ENCODE measurements at places on chromosomes 5 and 9.

DNA sequence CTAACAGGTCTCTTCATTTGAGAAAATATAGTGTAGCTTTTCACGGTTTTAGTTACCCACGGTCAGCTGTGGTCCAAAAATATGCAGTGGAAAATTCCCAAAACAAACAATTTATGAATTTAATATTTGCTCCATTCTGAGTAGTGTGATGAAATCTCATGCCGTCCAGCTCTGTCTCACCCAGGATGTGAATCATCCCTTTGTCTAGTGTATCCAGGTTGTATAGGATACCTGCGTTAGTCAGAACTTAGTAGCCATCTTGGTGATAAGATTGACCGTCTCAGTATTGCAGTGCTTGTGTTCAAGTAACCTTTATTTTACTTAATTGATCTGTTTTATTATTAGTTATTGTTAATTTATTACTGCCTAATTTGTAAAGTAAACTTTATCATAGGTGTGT is 41.1 kb downstream of the NDUFS4 start:
- no peak for DNase-seq

DNA sequence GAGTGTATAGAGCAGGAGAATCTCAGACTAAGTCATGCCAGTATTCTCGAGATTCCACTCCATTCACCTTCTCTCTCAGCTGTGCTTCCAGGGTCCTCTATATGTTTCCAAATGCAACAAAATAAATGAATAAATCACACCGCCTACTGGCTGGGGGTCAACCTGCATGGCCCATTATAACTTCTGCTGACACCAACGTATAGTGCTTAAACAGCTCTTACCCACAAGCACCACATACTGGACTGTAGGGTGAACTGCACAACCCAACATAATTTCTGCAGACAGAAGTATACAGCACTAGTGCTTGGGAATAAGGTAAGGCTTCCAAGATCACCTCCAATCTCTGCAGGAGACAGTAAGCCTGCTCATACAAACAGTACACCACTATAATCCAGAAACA is 33.1 kb upstream of the HTR4 start:
- no peak for DNase-seq

GRCh38 chr9:21053851-21054250 is 22.4 kb upstream of the HACD4 start:
- no peak for DNase-seq

- DNase-seq, result no peak
Observed at GRCh38 chr9:14993901-14994554, 83.8 kb upstream of the FREM1 start.

- DNase-seq, result no peak
Observed at GRCh38 chr9:94443032-94443722, 111.7 kb upstream of the PCAT7 start.

GRCh38 chr5:174810796-174811195 is 86.4 kb downstream of the MSX2 start:
- DNase-seq, result no peak

- no peak for DNase-seq
Observed at GRCh38 chr9:93365427-93366118, 85.9 kb upstream of the FAM120A start.

- no peak for DNase-seq
Observed at GRCh38 chr9:34647651-34648050, 1.2 kb downstream of the GALT start.

DNA sequence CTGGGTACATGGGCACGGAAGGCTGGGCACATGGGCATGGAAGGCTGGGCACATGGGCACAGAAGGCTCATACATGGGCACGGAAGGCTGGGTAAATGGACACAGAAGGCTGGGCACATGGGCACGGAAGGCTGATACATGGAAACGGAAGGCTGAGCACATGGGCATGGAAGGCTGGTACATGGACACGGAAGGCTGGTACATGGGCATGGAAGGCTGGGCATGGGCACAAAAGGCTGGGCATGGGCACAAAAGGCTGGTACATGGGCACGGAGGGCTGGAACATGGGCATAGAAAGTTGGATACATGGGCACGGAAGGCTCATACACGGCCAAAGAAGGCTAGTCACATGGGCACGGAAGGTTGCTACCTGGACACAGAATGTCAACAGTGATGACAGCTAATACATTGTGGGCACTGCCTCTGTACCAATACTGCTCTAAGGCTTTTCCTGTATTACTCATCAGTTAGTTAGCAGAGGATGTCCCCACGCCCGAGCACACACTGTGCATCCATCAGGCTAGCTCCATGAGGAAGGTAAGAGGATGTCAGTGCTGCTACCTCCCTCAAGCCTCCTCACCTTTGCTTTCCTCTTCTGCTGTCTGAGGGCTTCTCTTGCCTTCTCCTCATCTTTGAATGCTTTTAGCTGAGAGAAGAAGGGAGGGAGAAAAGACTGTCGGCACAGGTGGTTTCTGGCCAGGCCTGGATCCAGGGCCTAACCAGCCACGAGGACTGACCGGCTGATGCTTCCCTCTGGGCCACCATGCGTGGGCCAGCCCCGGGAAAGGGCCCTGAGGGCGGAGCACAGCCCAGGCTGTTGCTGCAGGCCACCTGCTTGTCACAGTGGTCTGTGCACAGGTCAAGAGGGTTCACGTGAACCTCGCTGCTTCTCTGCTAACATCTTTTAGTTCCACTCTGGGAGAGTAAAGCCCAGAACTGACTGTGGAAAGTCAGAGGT is 14.3 kb downstream of the GPX3 start:
- DNase-seq, result no peak

DNA sequence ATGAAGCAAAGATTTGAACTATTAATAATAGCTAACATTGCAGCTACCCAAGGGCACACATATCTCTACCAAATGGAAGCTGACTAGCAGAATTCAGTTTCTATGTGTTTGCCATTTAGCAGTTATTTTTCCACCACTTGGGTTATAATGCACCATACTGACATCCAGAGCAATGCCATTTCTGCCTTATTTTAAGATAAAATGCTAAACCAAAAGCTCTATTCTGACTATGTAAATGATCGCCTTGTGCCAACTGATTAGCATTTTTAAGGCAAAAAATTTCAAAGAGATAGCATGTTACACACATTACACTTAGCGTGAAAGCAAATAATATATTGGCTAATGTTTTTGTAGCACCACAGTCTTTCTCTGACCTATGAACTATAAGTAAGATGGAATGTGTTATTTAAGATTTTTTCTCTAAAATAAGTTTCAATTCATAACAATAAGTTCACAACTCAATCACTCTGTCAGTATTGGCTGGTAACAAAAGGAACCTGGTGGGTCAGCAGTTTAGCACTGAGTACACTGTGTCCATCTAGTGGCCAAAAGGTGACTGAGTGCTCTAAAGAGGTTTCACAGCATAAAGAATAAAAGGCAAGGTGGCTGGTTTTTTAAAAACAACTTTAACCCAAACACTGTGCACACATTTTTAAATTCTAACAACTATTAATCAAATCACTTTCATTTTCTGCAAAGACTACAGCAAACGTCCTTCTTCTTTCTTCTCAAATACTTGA is 443.5 kb downstream of the PDE4D start:
- no peak for DNase-seq

DNA sequence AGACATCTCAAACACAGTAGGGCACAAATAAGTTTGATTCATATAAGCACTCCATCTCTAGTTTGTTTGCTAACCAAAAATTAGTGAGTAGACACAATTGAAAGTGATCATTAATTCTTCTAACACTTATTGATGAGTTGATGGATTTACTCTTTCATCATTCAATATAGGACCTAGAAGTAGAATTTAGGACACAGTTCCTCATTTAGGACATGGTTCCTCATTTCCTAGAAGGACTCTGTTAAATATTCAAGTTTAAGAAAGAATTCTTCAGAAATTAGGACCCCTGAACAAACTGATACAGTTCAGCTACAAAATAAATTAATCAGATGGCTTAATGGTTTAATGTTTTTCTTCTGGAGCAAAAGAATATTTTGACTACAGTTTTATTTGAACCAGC is 143.5 kb upstream of the PRR16 start:
- DNase-seq, result no peak

DNA sequence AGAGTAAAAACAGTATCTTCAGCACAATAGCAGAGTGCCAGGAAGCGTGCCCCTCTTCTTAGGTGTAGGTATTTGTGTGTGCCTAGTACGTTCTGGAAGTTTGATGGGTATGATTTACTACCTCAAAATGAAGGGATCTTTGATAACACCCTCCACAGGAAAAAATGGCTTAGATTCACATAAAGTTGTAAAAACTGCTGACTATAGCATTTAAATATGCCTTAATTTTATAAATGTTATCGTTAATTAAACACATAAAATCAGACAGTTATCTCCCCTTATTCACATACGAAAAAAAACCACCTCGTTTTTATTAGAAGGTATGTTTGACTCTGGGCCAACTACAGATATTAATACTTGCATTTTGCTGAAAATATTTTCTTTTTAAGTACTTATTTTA is 243.6 kb upstream of the TBCA start:
- DNase-seq, result no peak

- no peak for DNase-seq
Observed at GRCh38 chr5:120510994-120511686, 47.0 kb downstream of the PRR16 start.

DNA sequence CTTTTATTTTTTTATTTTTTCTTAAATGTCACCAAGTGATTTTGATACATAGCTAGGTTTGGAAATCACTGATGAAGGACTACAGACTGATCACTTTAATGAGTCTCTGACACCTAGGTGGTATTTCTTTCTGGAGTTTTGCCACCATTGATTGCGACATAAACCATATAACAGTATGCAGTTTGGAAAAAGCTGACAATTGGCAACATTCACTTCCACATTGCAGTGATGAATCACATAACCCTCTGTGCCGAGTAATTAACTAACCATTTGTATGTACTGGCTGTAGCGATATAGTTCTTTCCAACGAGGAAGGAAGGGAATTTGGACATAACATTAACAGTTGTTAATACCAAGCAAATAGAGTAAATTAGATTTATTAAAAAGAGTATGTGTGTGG is 222.9 kb upstream of the EFNA5 start:
- no peak for DNase-seq

GRCh38 chr5:76165711-76166374 is 82.7 kb downstream of the SV2C start:
- DNase-seq, result no peak

DNA sequence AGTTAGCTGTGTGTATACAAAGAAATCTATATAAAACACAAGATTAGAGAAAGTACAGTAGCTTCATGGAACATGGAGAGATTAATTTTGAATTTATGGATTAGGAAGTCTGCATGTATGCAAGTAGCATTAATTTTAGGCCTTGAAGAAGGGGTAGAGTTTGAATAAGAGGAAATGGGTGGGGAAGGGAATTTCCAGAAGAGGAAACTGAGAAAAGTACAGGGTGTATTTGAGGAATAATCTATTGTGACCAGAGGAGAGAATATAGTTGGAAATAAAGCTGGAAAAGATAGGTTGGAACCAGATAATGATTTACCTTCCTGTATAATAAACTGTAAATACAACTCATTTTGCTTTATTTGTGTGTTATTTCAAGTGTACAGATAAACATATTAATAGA is 53.6 kb downstream of the CWC27 start:
- DNase-seq, result no peak

DNA sequence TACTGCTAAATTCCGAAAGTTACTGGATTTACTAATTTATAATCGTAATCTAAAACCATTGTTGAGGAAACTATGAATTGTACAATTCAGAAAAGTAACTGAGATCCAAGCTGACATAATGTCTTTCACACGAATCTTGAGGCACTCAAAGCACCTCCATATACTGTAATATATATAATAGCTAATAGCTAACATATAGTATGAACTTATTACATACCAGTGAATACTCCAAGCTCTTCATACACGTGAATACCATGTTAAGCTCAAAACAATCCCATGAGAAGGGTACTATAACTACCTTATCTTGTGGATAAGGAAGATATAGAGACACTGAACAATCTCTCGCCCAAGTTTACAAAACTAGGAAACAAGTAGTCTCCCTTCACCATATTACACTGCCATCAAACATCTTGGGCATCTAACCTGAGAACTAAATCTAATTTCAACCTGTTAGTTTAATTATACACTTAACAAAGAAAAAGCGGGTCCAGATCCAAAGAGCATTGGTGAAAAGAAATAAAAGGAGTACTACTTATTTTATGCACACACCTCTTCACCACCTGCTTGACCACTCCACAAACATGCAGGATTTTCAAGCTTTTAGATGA is 1.0 kb downstream of the NUDCD2 start:
- no peak for DNase-seq

DNA sequence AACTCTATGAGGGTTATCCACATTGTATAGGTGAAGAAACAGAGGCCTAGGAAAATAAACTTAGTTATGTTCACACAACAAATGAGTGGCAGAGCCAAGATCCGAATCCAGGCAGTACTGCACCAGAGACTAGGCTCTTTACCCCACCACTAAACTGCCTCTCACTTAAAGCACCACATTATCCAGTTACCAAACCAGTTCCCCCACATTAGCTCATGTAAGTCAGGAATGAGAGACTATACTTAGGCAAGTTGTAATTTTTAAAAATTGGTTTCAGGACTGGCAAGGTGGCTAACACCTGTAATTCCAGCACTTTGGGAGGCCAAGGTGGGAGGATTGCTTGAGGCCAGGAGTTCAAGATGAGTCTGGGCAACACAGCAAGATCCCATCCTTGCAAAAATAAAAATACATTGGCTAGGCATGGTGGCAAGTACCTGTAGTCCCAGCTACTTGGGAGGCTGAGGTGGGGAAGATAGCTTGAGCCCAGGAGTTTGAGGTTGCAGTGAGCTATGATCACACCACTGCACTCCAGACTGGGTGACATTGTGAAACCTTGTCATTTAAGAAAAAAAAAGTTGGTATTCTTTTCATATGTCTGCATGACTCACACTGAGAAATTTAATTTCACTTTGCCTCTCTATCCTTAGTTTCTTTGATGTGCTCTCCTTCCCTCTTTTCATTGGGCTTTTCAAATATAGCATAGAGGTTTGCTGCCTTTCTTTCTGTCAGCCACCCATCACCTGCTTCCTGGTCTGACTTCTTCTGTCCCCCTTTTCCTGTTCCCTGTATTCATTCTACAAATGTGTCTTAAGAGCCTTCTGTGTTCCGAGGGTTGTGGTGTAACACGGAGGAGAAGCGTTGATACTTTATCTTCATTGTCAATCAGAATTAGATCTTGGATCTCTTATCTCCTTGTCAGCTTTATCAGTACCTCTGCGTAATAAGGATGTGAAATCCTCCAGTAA is 64.7 kb downstream of the ERMP1 start:
- DNase-seq, result no peak

DNA sequence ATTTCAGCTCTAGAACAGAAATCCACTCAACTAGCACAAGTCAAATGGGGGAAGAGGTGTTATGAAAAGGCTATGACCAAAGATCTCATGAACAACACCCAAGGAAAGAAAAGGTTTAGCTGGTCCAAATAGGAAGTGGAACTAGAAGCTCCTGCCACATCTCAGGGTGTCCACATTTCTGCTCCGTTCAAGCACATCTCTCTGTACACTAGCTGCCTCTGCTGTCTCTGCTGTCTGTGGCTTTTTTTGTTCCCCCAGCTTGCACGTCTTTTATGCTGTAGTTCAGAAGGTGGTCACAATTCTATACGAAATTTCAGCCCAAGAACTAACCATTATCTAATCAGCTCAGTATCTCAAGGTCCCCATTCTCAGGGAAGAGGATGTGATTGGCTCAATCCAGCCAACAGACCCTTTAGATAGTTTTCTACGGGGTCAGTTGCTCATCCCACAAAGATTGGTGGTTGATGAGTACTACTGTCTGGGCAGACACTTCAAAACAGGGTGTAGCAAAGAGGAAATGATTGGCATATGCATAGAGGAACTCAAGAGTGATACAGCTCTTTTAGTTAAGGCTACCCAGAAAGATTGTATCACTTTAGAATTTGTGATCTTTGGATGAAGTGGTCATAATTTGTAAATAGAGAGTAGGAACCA is 44.0 kb downstream of the FANCC start:
- DNase-seq, result no peak

- DNase-seq, result no peak
Observed at GRCh38 chr5:27008604-27009539, 29.5 kb downstream of the CDH9 start.

Data from effector CD4-positive, alpha-beta T cell (primary cell).